Hepatocyte (in vitro differentiated cells): ENCODE measurements at places on chromosomes 7 and 10.

GRCh38 chr10:31215052-31215451, 104.0 kb upstream of the ZEB1 start:
- DNase-seq = no peak

GRCh38 chr10:44043646-44044375, 341.1 kb downstream of the CXCL12 start:
- no peak for DNase-seq

DNA sequence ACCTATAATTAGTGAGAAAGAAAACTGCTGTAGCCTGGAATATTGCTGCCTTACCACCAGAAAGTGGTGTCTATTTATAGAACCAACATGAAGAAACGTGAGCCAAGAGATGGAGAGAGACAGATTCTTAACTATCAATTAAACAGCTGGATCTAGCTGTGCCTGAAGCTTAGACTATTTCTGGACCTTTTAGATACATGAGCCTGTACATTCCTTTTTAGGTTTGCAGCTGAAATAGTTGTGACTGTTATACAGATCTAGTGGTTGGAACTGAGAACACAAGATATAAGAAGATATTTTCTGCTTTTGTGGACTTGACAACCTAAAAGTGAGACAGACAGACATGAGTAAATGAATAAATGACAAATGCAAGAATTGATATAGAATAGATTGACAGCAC, 73.4 kb downstream of the CDK14 start:
- no peak for DNase-seq

DNA sequence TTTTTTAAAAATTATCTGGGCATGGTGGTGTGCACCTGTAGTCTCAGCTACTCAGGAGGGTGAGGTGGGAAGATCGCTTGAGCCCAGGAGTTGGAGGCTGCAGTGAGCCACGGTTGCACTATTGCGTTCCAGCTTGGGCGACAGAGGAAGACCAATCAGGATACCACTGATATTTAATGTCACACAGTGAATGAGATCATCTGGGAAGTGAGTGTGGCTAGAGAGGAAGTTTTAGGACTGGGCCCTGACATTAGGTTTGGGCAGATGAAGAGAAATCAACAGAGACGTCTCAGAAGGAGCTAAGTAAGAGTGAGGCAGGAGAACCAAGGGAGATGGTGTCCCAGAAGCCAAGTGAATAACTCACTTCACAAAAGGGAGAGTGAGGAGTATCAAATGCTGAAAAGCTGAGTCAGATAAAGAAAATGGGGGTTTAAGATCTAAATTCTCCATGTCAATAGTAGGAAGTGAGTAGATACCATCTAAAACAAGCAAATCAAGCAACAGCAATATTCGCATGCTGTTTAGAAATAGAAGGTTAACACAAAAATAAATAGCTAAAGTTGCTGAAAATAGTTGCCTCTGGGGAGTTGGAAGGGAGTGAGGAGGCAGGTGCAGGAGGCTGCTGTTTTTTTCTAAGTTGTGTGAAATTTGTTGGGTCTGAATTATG, 11.5 kb downstream of the PILRA start:
- DNase-seq = no peak
